Stimulated activated CD4-positive, alpha-beta T cell treated with anti-CD3 and anti-CD28 coated beads, Interleukin-1b, Interleukin-23, amount 100 ng/mL, for 4 hours (primary cell): ENCODE measurements at places on chromosomes 2 and 18.

DNA sequence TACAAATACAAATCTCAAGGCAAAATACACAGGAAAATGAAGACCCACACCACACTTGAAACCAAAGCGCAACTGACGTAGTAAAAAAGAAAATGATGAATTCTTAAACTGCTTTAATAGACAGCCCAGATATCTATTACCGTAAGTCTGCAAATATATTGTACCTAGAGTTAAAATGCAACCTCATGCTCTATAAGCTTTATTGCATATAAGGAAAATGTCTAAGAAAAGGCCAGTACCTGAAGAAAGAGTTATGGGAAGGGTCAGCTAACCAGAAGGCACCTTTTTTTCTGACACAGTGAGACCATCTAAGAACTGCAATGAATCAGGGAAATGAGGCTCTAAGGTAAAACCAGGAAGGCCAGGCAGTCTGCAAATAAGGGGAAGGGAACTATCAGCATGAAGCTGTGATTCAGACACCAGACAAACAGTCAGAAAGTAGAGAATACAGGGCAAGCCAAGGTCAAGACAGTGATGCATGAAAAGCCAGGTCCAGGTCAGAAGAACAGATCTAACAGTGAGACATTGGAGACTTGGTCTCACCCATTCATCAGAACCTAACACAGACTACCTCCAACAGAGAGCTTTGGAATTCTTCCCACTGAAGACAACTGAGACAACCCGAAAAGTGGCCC lies 46.9 kb downstream of the PDE11A start:
- DNase-seq: no peak

GRCh38 chr2:124283096-124283495 lies 258.0 kb downstream of the CNTNAP5 start:
- DNase-seq: no peak

- no peak for DNase-seq
Observed at GRCh38 chr18:3048820-3049349, 35.9 kb upstream of the LPIN2 start.

DNA sequence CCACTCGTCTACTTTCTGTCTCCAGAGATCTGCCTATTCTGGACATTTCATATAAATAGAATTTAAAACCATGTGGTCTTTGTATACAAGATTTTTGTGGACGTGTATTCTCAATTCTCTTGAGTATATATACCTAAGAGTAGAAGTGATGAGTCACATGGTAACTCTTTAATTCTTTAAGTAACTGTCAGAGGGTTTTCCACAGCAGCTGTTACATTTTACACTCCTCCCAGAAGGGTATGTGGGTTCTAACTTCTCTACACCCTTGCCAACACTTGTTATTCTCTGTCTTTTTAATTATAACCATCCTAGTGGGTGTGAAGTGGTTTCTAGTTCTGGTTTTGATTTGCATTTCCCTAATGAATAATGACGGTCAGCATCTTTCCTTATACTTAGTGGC lies 70.9 kb downstream of the MAP3K20 start:
- no peak for DNase-seq

GRCh38 chr18:37421341-37422077 lies 144.1 kb downstream of the CELF4 start:
- no peak for DNase-seq

DNA sequence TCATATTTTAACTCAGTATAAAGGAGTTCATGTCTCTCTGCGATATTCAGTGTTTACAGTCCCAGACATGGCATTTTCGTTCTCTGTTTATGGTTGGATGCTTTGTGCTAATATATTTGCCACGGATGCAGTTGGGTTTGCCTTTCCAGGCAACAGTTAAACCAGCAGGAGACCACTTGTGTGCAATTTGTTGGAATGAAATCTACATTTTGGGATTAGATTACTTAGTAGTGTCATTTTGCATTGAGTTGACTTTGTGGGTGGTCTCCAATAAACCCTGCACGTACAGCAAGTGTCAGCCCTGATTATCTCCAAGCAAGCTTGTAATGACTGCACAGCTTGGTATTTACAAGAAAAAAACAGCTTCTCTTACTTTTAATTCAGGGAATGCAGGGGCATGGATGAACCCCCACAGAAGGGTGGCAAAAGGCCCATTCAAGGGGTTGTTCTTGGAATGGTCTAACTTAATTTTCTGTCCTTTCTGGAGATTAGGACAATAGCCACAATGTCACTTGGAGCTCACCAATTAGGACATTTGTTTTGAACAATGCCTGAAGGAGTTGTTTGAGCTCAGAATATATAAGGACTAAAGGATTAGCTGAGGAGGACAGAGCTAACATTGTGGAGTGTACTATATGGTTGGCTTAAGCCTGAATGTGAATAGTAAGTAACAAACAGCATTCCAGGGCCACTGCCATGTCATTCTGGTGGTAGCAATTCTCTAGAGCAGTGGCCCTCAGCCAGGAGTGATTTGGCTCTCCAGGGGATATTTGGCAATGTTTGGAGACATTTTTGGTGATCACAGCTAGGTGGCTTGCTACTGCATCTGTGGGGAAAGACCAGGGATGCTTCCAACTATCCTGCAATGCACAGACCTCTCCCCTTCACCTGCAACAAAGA lies 121.5 kb downstream of the SLC4A3 start:
- no peak for DNase-seq

- DNase-seq: no peak
Observed at GRCh38 chr2:86195808-86196387, 636 bp upstream of the IMMT start.

GRCh38 chr2:241844066-241844728 lies 14.5 kb downstream of the PDCD1 start:
- DNase-seq: peak; percentile 70

DNA sequence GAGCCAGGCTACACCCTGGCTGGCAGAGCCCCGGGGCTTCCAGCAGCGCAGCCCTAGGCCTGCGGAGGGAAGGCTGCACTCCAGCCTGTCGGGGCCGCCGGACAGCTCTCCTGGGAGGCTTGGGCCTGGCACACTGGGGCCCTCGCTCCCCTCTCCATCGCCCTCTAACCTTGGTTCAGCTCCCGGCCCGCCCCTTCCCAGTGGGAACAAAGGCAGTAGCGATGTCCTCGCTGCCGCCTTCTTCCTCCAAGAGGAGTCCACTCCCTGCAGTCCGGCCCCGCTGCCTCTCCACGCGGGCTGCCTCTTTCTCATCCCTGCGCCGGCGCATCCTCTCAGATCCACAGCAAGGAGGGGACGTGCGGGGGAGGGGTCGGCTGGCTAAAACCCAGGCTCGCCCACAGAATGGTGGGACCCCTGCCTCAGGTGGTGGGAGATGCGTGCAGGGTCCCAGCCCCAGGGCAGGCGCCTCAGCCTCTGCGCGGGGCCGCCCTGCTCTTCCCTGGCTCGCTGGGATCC lies 138.1 kb downstream of the TWIST2 start:
- no peak for DNase-seq
